ENCODE measurements at places on chromosomes 11 and 22.

DNA sequence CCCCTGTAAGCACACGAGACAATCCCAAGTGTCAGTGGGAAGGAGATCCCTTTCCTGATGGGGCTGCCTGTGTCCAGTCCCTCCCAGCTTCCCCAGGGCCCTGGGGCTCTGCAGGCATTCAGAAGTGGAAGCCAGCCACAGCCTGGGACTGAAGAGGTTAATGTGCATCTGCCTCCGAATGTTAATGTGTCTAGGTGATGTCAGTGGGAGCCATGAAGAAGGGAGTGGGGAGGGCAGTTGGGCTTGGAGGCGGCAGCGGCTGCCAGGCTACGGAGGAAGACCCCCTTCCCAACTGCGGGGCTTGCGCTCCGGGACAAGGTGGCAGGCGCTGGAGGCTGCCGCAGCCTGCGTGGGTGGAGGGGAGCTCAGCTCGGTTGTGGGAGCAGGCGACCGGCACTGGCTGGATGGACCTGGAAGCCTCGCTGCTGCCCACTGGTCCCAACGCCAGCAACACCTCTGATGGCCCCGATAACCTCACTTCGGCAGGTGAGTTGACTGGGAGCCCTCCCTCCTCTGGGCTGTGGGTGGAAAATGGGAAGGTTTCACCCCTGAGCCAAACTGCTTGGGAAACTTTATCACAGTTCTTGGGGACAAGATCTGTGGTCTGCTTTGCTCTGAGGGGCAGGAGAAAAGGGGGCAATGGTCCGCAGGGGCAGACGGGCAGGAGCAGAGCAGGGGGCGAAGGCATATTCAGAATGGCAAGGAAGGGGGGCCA is at the start of gene MCHR1:
Gene MCHR1, plus strand, starts transcription at position 236 of the 715 bp plus-strand sequence. Its CDS starts 169 bp downstream, at position 405.
- no peak for DNase-seq

- DNase-seq, result no peak
Measured at GRCh38 chr11:17700991-17701390, 18.4 kb upstream of the MYOD1 start.

- DNase-seq, result peak; percentile 68
Measured at GRCh38 chr11:2703363-2704141, 3.8 kb upstream of the KCNQ1OT1 start.

DNA sequence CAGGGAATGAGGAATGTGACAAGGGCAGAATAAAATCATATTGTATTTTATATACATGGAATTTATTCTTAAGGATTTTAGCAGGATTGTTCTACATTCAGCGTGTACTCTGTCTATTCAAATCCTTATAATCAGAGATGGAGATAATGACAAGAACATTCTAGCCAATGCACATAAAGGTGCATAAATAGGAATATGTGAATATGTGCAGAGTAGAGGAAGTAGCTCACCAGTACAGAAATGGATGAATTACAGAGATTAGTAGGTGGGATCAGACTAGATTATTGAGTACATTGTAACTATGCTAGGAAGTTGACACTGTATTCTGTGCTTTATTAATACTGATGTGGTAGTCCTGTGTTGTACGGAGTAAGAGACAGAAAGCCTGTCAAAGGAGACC is 1308.8 kb downstream of the FAM181B start:
- no peak for DNase-seq

GRCh38 chr11:101127699-101128570 is 1.7 kb downstream of the PGR start:
- no peak for DNase-seq

DNA sequence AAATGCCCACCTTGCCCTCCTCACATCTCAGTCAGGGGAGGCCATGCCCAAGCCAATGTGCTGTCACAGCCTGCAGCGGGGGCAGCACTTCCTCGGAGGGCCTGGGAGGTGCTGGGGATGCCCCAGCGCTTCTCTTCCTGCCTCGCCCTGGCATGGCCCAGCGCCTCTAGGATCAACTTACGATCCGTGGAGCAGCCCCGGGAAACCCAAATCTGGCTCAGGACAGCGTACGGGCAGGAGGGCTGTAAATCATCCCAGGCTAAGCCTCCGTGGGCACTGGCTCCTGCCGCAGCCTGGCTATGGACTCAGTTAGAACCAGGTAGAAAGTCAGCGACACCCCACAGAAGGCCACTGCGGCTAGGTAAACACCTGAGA is 60.9 kb upstream of the EMID1 start:
- no peak for DNase-seq

DNA sequence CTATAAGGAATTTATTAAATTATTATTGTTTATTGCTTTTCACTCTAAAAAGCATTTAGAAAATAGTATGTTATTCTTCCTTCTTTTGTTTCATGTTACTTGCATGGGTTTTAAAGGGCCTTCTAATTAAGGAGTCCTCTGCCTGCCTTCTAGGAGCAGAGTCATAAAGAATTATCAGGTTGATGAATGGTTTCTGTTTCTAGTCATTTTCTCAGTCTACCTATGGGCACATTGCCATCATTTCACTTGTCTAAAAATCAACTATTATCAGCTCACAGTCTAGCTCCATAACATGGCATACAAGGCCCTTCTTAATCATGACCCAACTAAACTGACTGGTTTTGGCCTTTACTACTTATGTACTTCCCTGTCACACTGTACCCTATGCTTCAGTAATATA is 16.2 kb downstream of the DYNC2H1 start:
- no peak for DNase-seq

GRCh38 chr11:7591107-7591894 is 77.5 kb downstream of the PPFIBP2 start:
- DNase-seq, result no peak

DNA sequence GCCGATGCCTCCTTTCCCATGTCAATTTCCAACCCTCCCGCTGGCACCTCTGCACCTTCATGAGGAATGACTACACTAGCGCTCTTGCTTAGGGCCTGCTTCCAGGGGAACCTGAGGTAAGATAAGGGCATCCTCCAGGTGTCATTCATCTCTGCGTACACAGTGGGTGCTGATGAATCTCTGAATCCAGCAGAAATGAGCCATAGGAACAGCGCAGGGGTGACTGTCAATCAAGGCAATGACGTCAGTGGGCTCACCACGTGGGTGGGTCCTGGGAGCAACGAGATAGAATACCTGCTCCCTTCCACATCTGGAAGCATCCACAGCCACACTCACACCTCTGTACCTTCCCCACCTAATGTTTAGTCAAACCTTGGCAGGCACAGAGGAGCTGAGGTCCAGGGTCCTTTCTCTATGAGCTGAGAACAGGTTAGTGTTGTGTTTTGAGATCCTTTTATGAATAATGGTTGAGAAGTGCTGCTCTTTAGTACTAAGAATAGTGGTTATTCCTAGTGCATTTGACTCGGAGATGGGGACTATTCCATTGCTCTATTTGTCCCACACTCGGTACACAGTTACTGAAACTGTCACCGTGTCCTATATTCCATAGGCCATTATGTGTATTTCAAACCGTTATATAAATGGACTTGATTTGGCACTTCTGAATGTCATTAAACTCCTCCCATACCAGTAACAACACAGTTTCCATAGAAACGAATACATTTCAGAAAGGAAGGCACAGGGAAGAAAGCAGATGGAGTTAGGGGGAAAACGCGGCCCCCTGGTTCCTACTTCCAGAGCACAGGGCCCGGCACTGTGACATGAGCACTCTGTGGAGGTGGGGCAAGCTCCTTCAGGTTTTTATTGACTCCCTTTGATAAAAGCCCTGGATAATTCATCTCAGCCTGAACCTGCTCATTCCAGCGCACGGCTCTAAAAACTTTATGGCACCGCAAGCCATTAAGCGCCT is 193.4 kb downstream of the ST3GAL4 start:
- no peak for DNase-seq

GRCh38 chr11:34341931-34342533 is 15.8 kb downstream of the ABTB2 start:
- DNase-seq, result peak; percentile 75

GRCh38 chr11:102293873-102294601 is 23.2 kb upstream of the BIRC3 start:
- peak; percentile 54 for DNase-seq

- DNase-seq, result no peak
Measured at GRCh38 chr22:24066260-24066659, 55.2 kb downstream of the CABIN1 start.

- no peak for DNase-seq
Measured at GRCh38 chr22:46551321-46551720, 13.9 kb upstream of the CELSR1 start.

DNA sequence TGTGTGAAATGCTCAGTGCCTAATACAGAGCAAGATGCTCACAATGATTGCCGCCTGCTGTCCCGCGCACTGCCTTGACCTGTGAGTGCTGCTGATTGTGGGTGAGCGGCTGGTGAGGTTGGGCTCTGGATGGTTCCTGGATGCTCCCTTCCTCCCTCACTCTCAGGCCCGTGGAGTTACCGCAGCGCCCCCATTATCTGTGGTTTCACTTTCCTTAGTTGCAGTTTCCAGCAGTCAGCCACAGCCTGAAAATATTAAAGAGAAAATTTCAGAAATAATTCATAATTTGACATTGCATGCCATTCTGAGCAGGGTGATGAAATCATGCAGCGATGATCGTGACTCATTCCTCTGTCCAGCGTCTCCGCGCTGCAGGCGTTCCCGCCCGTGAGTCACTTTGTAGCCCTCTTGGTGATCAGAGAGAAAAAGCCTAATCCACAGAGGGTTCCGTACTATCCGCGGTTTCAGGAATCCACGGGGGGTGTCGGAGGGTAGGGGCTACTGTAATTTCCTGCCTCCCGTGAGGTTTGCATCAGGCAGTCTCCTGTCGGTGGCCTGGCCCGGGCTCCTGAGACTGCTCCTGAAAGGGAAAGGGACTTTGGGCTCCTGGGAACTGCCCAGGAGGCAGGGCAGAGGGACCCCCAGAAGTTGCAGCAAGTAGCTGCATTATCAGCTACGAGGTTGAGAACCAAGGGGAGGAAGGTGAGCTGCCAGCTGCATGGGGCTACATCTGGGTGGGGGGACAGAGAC is 10.6 kb downstream of the RPL3 start:
- DNase-seq, result peak; percentile 98

GRCh38 chr22:41398921-41399320 is 17.2 kb downstream of the TEF start:
- peak; percentile 23 for DNase-seq

GRCh38 chr11:992577-992976 is 43.9 kb downstream of the MUC6 start:
- no peak for DNase-seq

DNA sequence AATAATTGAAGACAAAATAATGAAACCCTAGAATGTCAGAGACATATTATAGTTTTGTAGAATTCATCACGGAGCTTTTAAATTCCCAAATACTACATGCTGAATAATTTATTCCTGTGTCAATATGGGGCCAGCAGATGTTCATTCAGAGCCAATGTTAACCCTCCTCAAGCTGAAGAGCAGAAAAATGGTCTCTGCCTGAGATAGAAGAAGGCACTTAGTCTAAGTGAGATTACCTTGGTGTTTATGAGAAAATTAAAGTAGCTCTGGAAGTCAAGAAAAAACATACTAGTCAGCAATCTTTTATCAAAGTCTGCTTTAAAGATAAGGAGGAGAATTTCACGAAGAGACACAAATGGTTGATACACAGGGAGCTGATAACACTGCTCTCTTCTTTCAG is 328.2 kb downstream of the TTC28 start:
- no peak for DNase-seq

DNA sequence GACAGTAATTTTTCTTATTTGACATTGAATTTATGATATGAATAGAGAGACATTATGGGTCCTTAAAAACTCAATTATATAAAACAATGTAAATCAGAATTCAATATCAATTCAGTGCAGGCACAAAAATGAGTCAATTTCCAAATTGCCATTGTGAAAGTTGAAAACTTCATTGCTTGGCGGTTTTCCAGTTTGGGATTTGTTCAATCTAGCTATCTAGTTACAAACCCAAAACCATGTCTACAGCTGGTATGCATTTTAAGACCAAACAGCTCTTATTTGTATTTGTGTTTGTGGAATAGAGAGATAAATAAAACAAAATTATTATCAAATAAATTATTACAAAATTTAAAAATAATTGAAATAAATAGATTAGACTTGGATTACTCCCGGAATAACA is 1206.6 kb upstream of the RAG2 start:
- no peak for DNase-seq

GRCh38 chr22:45317551-45318167 is 7.9 kb downstream of the FAM118A start:
- no peak for DNase-seq

GRCh38 chr22:38955250-38955905 is 2.0 kb upstream of the APOBEC3A start:
- no peak for DNase-seq

GRCh38 chr22:32810555-32811133 is 9.1 kb downstream of the TIMP3 start:
- DNase-seq, result no peak

- no peak for DNase-seq
Measured at GRCh38 chr22:49541693-49542230, 285.9 kb downstream of the BRD1 start.

DNA sequence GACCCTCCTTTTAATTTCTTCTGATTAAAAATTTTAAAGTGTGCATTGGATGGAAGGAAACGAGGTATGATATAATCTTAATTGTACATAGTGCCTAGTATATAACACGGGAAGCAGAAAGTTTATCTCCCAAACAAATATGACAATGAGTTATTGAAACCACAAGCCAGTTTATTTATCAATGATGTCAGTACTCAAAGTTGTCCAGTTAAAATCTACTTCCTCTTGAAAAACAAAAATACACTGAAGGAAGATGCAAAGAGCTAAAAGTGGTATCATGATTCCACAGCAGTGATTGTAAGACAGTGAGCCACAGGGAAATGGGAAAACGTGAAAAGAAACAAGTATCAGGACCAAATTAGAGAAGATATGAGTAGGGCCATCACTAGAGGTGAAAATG is 18.8 kb upstream of the OR5B21 start:
- DNase-seq, result no peak

DNA sequence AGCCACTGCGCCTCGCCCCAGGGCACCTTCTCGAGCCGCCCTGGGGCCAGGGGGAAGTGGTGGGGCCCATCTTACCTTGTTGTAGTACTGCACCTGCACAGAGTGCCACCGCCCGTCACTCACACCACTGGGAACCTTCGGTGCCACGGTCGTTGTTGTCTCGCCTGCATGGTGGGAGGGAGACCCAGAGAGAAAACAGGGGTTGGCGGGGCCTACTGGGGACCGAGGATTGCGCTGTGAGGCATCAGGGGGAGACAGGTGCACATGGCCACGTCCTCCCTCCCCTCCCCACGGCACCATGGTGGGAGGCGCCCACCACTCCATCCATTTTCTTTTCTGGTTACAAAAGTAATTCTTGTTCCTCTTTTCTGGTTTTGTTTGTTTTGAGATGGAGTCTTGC is 97.8 kb downstream of the TRMU start:
- DNase-seq, result no peak

- peak; percentile 93 for DNase-seq
Measured at GRCh38 chr22:24402460-24403192, 24.8 kb upstream of the ADORA2A start.

- no peak for DNase-seq
Measured at GRCh38 chr22:43381693-43382092, 30.1 kb upstream of the MPPED1 start.

GRCh38 chr22:18056161-18056666 is 21.6 kb upstream of the PEX26 start:
- peak; percentile 61 for DNase-seq
